ENCODE measurements at places on chromosomes 4 and X. TPM values are rescaled to one million over a fixed set of nuclear protein-coding genes. Genes with fewer than 3 reads are reported as not detected.

GLRA3 gene
- not detected for polyA plus RNA-seq

- no peak for DNase-seq
- no peaks in the 10 kb centered on the region for H3K27me3 ChIP-seq
- no peak overlapping the region for H3K27ac ChIP-seq
- H3K36me3 ChIP-seq: no peaks in the 10 kb centered on the region
Observed at GRCh38 chr4:110091434-110092140, 106.8 kb downstream of the ELOVL6 start.

EGFL6 gene
- polyA plus RNA-seq: not detected

- no peak for DNase-seq
- no peak overlapping the region for H3K4me3 ChIP-seq
- no peak overlapping the region for H3K27ac ChIP-seq
- H3K27me3 ChIP-seq: no peaks in the 10 kb centered on the region
- no peaks in the 10 kb centered on the region for H3K4me1 ChIP-seq
- no peaks in the 10 kb centered on the region for H3K36me3 ChIP-seq
Observed at GRCh38 chr4:28772066-28772465, 1911.4 kb downstream of the STIM2 start.

HS6ST2 gene
- not detected for polyA plus RNA-seq

DNA sequence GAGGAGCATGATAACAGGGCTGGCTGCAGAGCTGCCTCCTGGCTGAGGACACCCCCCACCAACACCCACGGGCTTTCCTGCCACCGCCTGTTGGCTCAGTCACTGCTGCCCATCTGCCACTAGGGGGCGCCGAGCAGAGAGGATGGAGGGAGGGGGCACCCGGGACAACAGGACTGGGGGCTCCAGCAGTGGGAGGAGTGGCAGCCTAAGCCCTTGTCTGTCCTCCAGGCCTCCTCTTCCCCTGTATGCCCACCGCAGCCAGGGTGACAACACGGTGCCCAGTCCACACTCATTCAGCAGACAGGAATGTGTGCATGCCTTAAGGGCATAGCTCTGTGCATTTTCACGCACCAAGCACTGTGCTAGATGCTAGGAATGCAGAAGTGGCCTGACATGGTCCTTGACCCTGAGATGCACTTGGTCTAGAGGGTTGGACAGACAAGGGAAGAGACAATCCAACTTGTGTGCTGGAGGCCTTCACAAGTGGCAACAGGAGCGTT is 149.9 kb downstream of the AMMECR1 start:
- no peaks in the 10 kb centered on the region for H3K36me3 ChIP-seq
- no peaks in the 10 kb centered on the region for H3K27me3 ChIP-seq
- H3K4me1 ChIP-seq: no peaks in the 10 kb centered on the region
- no peak overlapping the region for H3K27ac ChIP-seq
- DNase-seq: peak; percentile 14

- H3K36me3 ChIP-seq: no peaks in the 10 kb centered on the region
- no peak overlapping the region for H3K4me3 ChIP-seq
- no peaks in the 10 kb centered on the region for H3K27me3 ChIP-seq
- peaks cover 46% of the 10 kb centered on the region for H3K4me1 ChIP-seq
Observed at GRCh38 chr4:3483471-3483921, 20.4 kb downstream of the DOK7 start.

PHOX2B gene
- polyA plus RNA-seq: not detected

DNA sequence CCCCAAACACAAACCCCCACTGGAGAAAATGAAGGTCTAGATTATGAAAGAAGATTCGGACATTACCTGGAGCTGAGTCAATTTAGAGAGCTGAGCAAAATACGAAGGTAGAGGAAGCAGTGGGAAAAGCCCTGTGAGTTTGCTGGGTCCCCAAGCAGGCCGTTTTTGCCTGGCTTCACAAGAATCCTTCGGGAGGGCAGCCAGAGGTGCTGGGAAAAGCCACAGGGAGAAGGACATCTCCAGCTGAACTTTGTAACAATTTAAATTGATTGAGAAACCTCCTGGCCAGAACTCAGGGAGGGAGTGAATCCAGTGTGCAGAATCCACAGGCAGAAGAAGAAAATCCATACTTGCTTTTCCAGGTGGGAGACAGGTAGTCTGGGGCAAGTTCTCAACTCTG is 319.1 kb upstream of the CT83 start:
- no peak for DNase-seq
- no peaks in the 10 kb centered on the region for H3K36me3 ChIP-seq
- H3K27ac ChIP-seq: no peak overlapping the region
- H3K27me3 ChIP-seq: no peaks in the 10 kb centered on the region
- H3K4me1 ChIP-seq: no peaks in the 10 kb centered on the region
- no peak overlapping the region for H3K4me3 ChIP-seq

HTR2C gene
- not detected for polyA plus RNA-seq

KLKB1 gene
- 0.57 TPM for polyA plus RNA-seq

DNA sequence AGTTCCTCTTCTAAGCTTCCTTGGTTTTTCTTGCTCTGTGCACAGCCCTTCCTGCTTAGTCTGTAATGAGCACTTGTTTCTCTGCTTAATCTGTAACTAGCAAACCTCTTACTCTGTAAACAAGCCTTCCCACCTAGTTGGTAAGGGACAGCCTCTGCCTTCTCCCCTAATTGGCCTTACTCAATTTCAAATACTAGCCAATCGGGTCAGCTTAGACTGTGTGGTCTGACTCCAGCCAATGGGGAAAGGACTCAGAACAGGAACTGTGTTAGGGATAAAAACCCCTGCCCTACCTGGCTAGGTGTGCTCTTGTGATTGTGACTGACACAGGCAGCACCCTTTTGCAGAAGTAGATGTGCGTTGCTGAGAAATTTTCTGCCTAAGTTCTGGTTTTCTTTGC is 136.5 kb upstream of the AADAT start:
- no peak for DNase-seq
- H3K4me3 ChIP-seq: no peak overlapping the region
- H3K4me1 ChIP-seq: no peaks in the 10 kb centered on the region
- H3K27ac ChIP-seq: no peak overlapping the region
- H3K27me3 ChIP-seq: no peaks in the 10 kb centered on the region

SLC6A14 gene
- not detected for polyA plus RNA-seq

- H3K36me3 ChIP-seq: no peaks in the 10 kb centered on the region
- no peak overlapping the region for H3K4me3 ChIP-seq
- H3K27ac ChIP-seq: no peak overlapping the region
- DNase-seq: no peak
- no peaks in the 10 kb centered on the region for H3K4me1 ChIP-seq
Observed at GRCh38 chr4:20085156-20085555, 166.5 kb upstream of the SLIT2 start.

REELD1 gene
- polyA plus RNA-seq: 1.4 TPM

DNA sequence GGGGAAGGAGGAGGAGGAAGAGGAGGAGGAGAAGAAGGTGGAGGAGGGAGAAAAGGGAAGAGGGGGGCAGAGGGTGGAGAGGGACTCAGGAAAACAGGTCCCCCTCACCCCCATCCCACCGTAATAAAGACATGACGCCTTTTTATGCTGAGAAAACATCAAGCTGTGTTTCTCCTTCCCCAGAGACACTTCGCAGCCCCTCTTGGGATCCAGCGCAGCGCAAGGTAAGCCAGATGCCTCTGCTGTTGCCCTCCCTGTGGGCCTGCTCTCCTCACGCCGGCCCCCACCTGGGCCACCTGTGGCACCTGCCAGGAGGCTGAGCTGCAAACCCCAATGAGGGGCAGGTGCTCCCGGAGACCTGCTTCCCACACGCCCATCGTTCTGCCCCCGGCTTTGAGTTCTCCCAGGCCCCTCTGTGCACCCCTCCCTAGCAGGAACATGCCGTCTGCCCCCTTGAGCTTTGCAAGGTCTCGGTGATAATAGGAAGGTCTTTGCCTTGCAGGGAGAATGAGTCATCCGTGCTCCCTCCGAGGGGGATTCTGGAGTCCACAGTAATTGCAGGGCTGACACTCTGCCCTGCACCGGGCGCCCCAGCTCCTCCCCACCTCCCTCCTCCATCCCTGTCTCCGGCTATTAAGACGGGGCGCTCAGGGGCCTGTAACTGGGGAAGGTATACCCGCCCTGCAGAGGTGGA is 45.3 kb upstream of the SHOX start:
- no peak for DNase-seq
- H3K4me3 ChIP-seq: no peak overlapping the region
- no peaks in the 10 kb centered on the region for H3K4me1 ChIP-seq
- no peaks in the 10 kb centered on the region for H3K36me3 ChIP-seq
- H3K27me3 ChIP-seq: no peaks in the 10 kb centered on the region

GRCh38 chr4:26905172-26905571 is 44.5 kb downstream of the STIM2 start:
- DNase-seq: no peak
- H3K27me3 ChIP-seq: no peaks in the 10 kb centered on the region
- no peak overlapping the region for H3K27ac ChIP-seq

Data from heart right ventricle (tissue), 16 donors.